RPMI8226 (cell line): ENCODE measurements at places on chromosomes 5 and 9.

DNA sequence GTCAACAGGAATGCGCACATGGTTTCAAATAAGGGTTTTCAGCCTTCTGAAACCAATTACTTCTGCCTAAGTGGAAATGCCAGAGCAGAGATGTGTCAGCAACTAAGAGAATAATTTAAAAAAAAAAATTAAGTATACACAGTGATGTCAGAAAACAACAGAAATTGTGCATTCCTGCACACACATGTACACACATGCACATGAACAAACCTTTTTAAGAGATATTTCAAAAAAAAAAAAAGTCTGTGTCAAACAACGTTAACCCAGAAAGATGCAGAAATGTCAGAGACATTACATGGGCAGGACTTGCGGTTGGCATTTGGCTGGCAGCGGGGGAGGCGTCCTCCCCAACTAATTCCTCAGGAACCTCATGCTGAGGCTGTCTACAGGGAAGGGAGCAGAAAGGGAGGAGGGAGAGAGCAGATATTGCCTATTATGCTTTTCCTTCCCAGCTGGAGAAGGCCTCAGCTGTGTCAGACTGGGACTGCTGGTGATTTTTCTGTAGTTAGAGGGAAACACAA lies 536.9 kb upstream of the WWC1 start:
- no peak for DNase-seq

DNA sequence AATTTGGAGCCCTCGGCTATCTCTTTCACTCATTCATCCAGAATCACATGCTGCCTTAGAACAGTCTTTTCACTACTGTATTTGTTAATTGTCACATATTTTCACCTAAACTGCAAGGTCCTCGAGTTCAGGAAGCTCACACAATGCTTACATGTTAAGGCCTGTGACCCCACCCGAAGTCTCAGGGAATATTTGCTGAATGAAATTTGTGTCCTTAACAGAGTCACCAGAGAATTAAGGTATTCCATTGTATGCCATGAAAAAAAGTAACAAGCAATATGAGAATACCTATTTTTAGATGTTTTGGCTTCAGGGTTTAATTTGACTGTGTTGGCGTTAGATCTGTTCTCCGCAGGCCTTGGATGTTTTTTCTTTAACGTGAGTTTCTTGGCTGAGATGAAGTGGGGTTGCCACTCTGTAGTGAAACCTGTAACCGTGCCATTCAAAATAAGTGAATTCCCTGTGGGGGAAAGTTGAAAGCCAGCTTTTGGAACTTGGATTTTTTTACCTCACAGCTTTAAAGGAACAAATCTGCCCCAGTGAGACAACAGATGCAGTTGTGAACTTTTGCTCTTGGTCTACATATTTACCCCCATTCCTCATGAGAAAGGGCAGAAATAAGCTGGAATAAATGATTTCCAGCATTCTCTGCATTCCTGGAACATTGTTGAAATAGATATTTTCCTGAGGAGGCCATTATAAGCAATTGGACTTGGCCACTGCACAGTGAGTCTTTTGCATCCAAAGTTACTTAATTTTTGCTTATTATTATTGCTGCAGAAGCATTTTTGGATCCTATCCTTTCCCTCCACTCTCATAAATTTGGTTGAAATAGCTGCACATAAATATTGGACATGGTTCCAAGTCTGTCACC lies 35.9 kb upstream of the FBP1 start:
- DNase-seq = no peak

DNA sequence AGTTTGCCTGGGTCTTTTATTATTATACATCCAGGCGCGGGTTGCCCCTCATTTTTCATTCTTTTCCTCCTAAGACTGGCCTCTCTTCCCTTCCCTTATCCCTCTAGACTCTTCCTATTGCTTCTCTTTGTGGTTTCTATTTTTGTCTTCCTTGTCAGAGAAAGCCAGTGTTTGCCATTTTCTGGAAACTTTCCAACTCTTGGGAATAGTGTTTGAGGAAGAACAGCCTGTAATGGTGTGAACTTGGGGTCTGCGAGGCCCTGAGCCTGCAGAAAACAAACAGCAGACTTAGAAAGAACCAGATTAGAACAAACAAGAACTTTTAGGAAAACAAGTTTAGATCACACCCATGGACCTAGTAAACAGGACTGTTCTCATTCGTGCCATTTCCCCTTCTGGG lies 15.5 kb downstream of the PRKACG start:
- DNase-seq = no peak

GRCh38 chr9:127380479-127380878 lies 16.5 kb upstream of the SLC2A8 start:
- no peak for DNase-seq

GRCh38 chr9:33649463-33649862 lies 125.4 kb downstream of the ANKRD18B start:
- DNase-seq = no peak

DNA sequence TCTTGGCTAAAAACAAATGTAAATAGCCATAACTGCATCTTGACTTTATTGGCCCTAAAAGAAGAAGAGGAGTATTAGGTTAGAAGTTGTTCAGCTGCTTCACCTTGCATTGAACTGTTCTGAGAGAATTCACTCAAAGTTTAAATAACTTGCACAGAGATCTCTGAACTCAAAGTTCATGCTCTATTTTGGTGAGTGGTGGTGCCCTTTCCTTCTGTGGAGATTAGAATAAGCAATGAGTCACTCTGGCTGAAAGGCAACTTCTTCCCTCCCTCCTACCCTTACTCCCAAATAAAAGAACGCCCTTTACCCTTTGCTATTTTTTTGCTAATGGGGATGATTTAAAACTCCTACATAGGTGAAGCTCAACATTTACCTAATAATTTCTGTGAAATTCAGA lies 48.9 kb downstream of the ERMP1 start:
- no peak for DNase-seq

- DNase-seq = no peak
These were observed 121.1 kb downstream of the ADCY2 start for GRCh38 chr5:7517006-7517405.
